ENCODE measurements at places on chromosomes 11 and 22. TPM values are rescaled to one million over a fixed set of nuclear protein-coding genes. Genes with fewer than 3 reads are reported as not detected.

- DNase-seq = no peak
Observed at GRCh38 chr11:34602245-34602644, 18.6 kb upstream of the EHF start.

DNA sequence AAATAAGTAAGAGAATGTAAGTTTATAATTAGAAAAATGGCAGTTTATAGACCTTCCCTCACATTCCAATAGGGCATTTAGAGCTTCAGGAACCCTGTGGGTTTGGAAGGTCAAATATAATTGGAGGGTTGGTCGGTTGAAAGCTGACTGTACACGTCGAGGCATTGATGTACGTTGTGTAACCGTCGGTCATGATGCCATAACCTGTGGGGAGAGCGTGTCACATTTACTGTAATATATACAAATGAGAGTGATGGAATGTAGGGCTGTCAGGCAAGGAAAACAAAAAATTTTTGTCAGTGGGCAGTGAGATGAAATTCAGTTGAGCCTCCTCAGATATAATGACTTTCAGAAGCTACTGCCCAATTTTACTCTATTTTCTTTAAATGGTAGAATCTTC, 88.5 kb downstream of the ARL14EP start:
- no peak for DNase-seq

Gene IGLL1
- polyA plus RNA-seq = not detected

Gene DKK3
- polyA plus RNA-seq = 1,276 TPM

DNA sequence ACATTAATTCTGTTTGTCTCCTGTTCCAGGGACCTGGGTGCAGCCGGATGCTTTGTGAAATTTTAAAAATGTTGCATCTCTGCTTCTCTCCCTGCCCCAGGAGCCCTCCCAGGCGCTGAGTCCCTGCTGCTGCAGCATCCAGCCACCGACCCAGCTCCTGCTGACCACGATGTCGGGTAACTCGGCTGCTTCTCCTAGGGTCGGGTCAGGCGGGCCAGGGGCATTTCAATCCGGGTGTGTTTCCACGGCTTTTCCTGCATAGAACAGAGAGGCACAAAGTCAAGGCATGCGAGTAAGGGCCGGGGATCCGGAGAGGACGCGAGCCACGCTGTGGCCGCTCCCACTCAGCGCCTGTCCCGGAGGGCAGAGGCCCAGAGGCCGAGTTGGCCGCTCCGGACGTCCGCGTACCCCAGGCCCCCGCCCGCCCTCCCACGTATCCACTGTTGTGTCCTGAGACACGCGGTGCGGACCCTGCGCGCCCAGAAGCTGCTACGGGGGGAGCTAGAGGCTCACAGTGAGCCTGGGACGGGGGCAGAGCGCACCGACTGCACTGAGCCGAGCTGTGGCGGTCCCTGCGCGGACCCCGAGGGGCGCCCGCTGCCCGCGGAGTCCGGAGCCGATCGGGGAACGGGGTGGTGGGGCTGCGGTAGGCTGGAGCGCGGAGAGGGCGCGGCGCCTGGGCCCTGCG, at the start of gene POU2AF3:
POU2AF3 (plus strand) TSS at position 134 of the 688 bp plus-strand sequence; CDS start at position 170, 36 bp downstream.
- no peak for DNase-seq

DNA sequence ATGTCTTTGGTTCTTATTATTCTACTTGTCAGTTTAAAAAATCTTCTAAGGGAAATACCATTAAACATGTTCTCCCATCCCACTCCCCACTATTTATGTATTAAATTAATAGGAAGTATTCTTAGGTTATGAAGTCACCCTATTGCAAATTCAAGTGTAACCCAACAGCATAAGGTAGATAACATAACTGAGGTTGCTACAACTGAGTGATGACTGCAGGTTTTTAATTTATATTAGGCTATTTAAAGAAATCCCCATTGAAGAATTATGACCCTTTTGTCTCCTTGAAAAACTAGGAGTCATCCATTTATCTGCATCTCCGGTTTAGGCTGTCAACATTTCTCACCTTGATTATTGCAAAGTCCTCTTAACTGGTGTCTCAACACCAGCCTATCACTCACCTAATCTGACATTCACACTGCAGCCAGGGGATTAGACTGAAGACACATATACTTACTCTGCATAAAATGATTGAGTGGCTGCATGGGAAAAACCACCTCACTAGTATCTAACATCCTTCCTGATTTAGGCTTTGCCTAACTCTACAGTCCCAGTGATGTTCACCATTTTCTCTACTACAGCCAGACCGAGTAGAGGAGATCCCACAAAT, 649.4 kb downstream of the CNTN5 start:
- DNase-seq = no peak
